Activated B cell treated with CpG ODN at 0.5 μM for 24 hours (primary cell): ENCODE measurements at places on chromosomes 5 and 9.

DNA sequence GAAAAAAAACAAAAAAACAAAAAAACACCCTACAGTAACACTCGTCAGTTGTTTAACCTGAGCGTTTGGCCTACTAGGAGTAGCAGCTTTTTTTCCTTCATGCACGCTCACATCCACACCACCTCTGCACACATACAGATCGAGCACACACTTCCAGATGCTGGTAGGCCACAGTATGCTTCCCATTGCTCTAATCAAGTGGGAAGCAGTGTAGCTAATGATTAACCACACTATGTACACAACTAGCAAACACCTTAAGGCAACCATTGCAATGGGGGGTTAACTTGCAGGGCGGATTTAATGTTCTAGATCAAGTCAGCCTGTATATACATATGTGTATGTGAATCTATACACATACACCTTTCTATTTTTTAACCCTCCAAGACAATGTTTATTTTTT is 65.5 kb upstream of the GLRX start:
- no peak for DNase-seq

GRCh38 chr9:113621309-113621791 is 157.8 kb downstream of the RGS3 start:
- DNase-seq: no peak

DNA sequence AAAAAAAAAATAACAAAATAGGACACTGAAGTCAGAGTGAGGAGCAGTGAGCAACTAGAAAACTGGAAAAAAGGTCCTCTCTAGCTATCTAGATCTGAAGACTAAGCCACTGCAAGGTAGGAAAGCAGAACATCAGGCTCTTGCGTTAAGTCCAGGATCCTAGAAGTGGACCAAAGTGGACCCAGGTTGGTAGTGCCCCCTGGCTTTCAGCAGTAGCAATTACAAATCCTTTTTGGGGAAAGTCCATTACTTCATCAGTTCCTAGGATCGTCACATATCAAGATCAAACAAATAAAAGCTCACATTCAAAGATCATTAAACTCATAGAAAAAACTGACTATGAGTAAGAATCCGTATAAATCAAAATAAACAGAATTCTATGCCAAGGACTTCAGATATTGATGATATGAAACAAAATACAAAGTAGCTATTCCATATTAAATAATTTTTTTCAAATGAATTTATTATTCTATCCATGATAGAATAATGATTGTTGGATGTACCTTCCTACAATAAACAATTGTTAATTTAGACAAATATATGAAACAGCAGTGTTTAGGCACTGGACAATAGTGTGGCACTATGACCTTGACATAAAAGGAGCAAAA is 6.5 kb upstream of the RICTOR start:
- DNase-seq: no peak

DNA sequence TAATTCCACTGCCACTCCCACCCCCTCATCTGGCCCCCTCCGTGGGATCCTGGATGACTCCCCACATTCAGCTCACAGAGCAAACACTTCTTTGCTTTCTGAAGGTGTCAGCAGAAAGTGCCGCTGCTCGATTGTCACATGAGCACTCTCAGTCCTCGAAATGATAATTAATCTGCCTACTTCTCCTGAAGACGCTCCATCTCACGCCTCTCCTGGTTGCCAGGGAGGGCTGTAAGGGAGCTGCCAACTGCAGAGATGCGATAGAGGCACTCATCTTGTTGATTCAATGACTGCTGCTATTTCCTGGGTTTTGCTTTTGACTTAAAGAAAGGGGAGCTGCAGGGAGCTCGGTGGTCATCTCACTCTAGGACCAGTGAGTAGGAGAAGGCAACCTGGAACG is 206.5 kb downstream of the DAB2IP start:
- no peak for DNase-seq

DNA sequence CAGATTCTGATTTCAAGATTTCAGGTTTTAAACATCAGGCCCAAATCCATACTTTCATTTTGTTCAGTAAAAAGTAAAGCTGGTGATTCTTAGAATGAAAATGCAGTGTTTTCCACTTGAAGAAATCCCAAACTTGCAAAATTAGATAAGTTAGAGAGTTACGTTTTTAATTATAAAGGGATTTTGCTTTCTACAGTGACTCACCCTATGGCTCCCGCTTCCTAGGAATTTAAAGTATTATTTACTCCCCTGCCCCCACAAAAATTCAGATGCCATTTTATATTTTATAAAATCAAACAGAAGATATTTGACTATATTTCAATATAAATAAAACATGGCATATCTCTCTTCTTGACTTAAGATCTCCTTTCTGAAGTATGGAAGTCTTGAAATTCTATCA is 402.9 kb downstream of the ZSWIM6 start:
- no peak for DNase-seq

DNA sequence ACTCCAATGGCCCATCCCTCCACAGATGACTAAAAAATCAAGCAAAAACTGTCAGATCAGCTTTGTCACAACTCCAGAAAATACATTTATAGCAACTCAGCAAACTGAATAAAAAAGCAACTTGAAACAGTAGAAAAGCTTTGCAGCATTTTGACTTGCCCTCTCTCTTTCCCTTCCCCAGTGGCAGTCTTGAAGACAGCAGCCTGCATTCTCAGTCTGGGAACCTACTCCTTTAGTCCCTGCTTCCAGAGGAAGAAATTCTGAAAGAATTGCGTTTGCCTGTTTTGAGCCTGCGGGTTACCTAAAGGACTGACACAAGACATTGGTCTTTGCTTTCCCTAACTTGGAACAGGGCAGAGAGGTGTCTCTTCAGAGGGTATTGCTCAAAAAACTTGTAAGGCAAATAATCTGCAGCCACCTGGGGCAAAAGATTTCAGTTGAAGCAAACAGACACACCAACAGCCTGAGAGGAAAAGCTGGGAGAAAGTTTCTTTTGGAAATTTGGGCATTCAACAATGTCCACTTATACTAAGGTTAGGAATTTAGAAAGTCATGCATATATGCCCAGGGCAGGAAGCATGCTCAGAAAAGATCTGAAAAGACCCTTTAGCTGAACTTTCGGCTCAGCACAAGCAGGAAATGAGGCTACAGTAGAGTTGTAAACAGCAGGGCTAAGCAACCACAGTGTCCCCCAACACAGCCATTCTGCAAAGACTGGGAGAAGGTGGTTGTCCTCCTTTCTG is 15.2 kb upstream of the SLC35D2 start:
- no peak for DNase-seq

- no peak for DNase-seq
Measured at GRCh38 chr5:17463653-17464052, 34.4 kb upstream of the TAF11L2 start.

DNA sequence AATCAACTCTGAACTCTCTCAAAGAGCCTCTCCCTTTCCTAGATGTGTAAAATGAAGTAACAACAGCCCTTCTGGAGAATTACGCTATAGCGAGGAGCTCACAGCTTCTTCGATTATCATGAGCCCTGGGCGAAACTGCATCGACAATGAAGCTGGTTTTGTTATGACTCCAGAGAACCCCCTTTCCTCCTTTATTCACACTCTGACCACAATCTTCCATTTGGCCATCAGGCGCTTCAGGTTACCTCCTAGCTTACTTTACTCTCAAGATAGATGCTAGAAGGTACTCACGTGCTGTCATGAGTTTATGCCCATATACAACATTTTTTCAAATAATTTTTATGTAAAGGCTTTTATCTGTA is 362.7 kb upstream of the RFX3 start:
- no peak for DNase-seq

- DNase-seq: no peak
Measured at GRCh38 chr5:150068472-150068871, 17.9 kb downstream of the CSF1R start.

DNA sequence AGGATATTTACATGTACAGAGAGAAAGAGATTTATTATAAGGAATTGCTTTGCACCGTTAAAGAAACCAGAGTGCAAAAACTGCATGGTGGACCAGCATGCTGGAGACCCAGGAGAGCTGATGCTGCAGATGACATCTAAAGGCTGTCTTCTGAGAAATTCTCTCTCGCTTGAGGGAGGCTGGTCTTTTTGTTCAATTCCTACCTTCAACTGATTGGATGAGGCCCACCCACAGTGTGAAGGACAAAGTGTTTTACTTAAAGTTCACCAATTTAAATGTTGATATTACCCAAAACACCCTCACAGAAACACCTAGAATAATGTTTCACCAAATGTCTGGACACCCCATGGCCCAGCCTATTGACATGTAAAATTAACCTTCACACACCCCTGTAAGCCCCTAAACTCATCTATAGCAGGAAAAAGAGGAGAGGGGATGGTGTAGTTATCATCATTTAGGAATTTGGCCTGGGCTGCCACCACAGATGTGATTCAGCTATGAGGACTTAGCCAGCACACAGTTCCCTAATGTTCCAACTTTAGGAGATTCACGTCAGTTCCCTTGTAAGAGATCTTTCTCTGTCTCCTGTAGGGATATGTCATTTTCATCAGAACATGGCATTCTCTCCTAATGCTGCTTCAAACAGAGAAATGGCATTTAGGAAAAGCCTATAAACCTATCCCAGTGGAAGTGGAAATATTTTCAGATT is 358.2 kb upstream of the TLE4 start:
- no peak for DNase-seq

- DNase-seq: no peak
Measured at GRCh38 chr5:73440262-73440661, 8.3 kb downstream of the FOXD1 start.

DNA sequence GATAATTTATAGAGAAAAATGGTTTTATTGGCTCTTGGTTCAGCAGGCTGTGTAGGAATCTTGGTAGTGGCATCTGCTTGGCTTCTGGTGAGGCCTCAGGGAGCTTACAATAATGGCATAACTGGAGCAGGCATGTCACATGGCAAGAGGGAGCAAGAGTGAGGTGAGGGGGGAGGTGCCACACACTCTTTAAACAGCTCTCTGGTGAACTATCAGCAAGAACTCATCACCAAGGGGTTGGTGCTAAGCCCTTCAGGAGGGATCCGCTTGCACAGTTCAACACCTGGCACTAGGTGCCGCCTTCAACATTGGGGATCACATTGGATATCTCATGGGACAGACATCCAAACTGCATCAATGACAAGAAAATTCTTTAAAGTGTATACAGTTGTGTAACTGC is 10.5 kb downstream of the GPBP1 start:
- DNase-seq: no peak

DNA sequence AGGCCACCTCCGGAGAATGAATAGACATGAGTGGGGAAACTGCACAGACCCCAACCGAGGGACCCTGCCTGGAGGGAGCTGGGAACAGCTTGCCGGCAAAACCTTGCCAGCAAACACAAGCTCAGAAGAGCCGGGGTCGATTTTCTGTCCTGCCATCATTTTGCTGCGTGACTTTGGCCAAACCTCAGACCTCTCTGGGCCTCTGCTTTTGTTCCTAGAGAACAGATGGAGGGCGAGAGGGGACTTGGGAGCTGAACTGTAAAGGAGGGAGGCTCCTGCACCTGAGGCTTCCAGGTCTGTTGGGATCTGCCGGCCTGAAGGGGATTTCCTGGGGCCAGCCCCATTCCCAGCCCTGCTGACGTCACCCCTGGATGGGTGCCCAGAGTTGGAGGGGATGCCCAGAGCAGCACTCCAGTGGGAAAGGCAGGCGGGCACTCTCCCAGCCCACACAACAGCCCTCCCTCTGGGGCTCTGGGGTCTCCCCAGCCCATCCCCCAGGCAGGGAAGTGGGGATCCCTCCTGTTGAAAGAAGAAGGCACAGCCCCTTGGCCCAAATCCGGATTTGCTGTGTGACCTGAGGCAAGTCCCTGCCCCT is 40.4 kb upstream of the SYNPO start:
- no peak for DNase-seq

DNA sequence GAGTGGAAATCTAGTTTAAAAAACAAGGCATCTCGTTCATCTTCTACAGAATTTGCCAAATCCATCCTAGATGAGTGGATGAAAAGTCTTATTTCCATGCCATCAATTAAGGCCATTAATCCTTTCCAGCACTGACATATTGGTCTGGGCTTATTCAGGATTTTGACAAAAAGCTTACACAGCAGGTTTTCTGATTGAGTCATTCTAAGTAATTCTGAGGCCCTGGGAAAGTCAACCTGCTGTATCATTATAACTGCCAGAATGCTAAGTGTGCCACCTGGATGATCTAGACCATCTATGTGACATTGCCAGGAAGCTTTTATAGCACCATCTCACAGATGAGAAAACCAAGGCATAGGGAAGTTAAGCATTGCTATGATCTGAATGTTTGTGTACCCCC is 132.1 kb upstream of the MAP3K1 start:
- DNase-seq: no peak

DNA sequence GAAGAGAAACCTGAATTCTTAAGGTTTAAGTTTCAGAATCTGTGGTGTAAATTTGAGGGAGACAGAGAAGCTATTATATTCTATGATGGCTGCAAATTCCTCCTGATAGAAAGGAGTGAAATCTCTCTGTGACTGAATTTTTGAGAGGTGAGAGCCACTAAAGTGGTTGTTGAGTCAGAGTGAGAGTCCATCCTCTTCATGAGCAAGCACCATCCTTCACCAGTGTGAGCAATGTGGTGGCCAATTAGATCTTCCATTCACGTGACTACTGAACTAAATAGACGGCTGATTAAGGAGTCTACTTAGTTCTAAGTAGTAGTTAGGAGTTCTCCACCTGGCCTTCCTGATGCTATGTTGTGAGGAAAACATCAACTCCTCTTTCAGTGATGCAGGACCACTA is 147.8 kb upstream of the CCNH start:
- no peak for DNase-seq

DNA sequence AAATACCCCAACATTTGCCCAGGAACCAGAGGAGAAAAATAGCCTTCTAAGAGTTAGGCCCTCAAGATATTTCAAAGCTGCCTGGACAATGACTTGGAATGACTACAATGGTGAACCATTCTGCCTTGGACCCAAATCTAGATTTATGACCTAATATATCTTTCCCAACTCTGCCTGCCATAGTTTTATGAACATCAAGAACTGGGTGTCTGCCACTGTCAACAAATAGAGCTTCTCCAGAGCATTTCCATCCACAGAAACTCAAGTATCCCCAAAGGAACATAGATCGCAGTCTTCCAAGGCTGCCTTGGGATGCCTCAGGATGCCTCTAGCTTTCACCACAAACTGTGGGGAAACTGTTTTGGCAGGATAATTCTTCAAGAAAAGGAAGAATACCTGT is 48.2 kb upstream of the NFIB start:
- no peak for DNase-seq

- DNase-seq: no peak
Measured at GRCh38 chr5:45411971-45412612, 284.1 kb downstream of the HCN1 start.

DNA sequence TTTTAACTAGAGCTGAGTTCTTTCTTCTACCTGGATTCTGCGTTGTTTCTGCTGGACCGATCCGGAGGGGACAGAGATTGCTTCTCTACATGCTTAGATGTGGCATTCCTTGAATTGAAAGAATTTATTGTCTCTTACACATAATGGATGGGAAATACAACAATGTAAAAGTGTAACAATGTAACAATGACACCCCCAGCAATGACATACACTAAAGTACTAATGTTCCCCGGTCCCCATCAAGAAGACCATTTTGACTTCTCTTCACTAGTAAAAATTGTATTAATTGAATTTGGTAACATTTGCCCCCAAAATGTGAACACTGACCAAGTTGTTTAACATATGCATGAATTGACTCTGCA is 760.2 kb downstream of the TAF11L14 start:
- no peak for DNase-seq

- DNase-seq: no peak
Measured at GRCh38 chr9:88418025-88418424, 29.8 kb downstream of the SPIN1 start.
